ENCODE measurements at places on chromosomes 12 and 14. TPM values are rescaled to one million over a fixed set of nuclear protein-coding genes. Genes with fewer than 3 reads are reported as not detected.

GRCh38 chr12:32568228-32568627, 110.9 kb upstream of the DNM1L start:
- DNase-seq, result no peak

DNA sequence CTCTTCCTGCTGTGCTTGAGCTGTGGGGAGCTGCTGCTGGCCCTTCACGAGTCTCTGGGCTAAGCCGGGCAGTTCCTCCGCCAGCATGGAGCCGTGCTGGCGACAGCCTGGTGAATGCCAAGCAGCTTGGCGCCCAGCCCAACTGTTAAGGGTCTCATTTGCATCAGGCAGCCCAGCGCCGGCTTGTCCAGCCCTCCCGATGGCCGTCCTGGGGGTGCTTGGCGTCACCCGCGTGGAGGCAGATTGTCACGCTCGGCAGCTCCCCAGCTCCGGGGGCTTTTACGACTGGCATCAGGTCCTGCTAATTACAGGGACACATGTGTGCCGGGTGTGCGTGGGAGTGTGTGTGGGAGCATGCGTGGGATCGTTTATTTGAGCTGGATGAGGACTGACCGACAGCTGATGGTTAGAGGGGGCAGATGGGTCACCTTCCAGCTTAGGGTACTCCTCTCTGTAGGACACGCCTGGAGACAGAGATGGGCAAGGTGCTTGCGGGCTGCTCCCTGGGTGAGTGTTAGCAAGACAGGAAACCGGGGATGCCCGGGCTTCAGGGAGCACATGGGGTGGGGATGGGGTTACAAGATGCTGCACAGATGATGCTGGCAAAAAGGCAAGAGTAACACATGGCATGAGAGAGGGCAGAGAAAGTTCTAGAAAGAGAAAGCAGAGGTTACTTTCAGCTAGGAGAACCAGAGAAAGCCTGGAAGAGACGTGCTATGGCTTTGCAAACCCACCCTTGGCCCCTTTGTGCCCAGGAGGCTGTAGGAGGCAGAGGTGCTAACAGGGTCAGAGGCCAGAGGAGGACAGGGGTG, 64.1 kb downstream of the KIF26A start:
- no peak for DNase-seq

- DNase-seq, result no peak
Observed at GRCh38 chr14:90293766-90294730, 37.7 kb downstream of the NRDE2 start.

Gene SLC2A3
- 16.3 TPM for total RNA-seq

Gene LMBR1L
- 48.1 TPM for total RNA-seq

Gene PGF
- total RNA-seq, result 0.19 TPM

Gene RNF212B
- total RNA-seq, result not detected

Gene C12orf60
- 3.4 TPM for total RNA-seq
